Activated CD8-positive, alpha-beta T cell treated with anti-CD3 and anti-CD28 coated beads, Interleukin-2, amount 10 ng/mL, durations not matched to agents 7 days and 5 days (primary cell): ENCODE measurements at places on chromosomes 3 and 15. TPM values are rescaled to one million over a fixed set of nuclear protein-coding genes. Genes with fewer than 3 reads are reported as not detected.

DNA sequence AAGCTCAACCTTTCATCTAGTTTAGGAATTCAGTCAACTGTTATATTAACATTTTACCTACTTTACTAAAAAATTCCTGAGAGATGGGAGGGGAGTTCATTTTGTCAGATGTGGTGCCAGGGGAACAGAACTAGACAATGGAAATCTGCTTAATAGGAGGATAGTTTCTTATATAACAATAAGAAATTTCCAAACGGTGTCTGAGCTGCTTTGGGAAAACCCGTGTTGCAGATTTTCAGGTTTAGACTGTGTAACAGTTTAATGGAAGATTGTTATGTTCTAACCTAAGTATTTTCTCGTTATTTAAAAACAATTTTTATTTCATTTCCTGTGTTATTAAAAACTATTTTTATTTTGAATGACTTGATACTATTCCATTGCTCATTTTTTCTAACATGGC lies 19.3 kb downstream of the IQGAP1 start:
- no peak for DNase-seq

Gene SCAANT1
- total RNA-seq = not detected

DNA sequence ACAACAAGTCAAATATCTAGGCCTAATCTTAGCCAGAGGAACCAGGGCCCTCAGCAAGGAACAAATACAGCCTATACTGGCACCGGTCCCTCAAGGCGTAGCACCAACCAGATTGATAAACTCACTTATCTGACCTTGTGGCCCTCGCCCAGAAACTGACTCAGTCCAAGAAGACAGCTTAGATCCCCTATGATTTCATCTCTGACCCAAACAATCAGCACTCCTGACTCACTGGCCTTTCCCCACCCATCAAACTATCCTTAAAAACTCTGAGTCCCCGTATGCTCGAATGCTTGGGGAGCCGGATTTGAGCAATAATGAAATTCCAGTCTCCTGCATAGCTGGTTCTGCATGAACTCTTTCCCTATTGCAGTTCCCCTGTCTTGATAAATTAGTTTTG lies 1.6 kb upstream of the SORD start:
- DNase-seq = no peak

DNA sequence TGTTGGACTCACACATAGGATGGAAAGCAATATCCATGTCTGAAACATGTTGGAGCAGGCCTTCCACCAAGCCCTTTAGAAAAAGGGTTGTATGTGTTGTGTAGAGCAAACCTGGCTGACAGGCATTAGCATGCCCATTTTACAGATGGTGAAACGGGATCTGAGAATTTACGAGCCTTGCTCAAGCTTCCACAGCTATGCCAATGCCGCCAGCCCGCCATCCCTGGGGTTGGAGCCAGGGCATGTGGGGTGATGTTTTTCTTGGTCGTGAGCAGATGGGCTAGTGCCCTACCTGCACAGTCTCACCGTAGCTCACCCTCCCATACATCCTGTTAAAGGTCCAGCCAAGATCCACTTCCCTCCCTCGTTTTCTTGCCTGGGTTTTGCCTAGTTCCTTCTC lies 97.5 kb upstream of the TLE3 start:
- DNase-seq = no peak

- no peak for DNase-seq
Observed at GRCh38 chr3:172201870-172202236, 162.5 kb downstream of the FNDC3B start.

Gene SMARCC1
- 76.4 TPM for total RNA-seq

Gene TEX55
- not detected for total RNA-seq

- DNase-seq = no peak
Observed at GRCh38 chr3:192409201-192409837, 318.0 kb downstream of the FGF12 start.

Gene NAALADL2
- 0.39 TPM for total RNA-seq
